Sigmoid colon (tissue), 7 donors: ENCODE measurements at places on chromosomes 5 and 9. TPM values are rescaled to one million over a fixed set of nuclear protein-coding genes. Genes with fewer than 3 reads are reported as not detected.

Gene PCDHGC3
- 47.8 TPM for total RNA-seq

Gene SCAMP1
- 36.0 TPM for total RNA-seq

Gene PAEP
- not detected for total RNA-seq

Gene CDKN2B
- 3.0 TPM for total RNA-seq

Gene CCDC152
- 0.55 TPM for total RNA-seq

Gene SPINK1
- not detected for total RNA-seq

Gene IFNA21
- not detected for total RNA-seq

Gene FCN2
- total RNA-seq: not detected

Gene UGT3A1
- total RNA-seq: not detected

Gene RNF183
- not detected for total RNA-seq

Gene PPP1R2B
- not detected for total RNA-seq

Gene ADCY2
- 4.3 TPM for total RNA-seq

Gene ENC1
- total RNA-seq: 19.9 TPM

Gene GPSM1
- total RNA-seq: 9.4 TPM

Gene CKMT2
- total RNA-seq: 2.9 TPM

Gene LEAP2
- total RNA-seq: 1.4 TPM

Gene PRR16
- 5.9 TPM for total RNA-seq

Gene SPATA31D4
- total RNA-seq: not detected

Gene PCDHGA8
- 4.4 TPM for total RNA-seq

Gene DNAI1
- total RNA-seq: under 0.01 TPM

Gene CDX1
- total RNA-seq: not detected

Gene MARCHF11
- total RNA-seq: not detected

Gene OR1J2
- total RNA-seq: not detected

Gene TAF11L5
- total RNA-seq: not detected

Gene SCGB3A2
- total RNA-seq: not detected

Gene LCN15
- total RNA-seq: not detected

Gene CSF2
- total RNA-seq: not detected

Gene HMGXB3
- 28.8 TPM for total RNA-seq

Gene CCNJL
- 0.16 TPM for total RNA-seq

Gene ZNF618
- total RNA-seq: 8.0 TPM

Gene TMEM174
- not detected for total RNA-seq

Gene CCDC192
- total RNA-seq: not detected

Gene C9orf153
- not detected for total RNA-seq

Gene TAF11L10
- not detected for total RNA-seq

Gene C6
- 1.9 TPM for total RNA-seq

Gene LHX3
- not detected for total RNA-seq

Gene BHMT
- total RNA-seq: 0.41 TPM

Gene SFXN1
- 18.1 TPM for total RNA-seq

Gene OR2Y1
- total RNA-seq: not detected

Gene ADAMTSL1
- total RNA-seq: 6.5 TPM

Gene ARID3C
- total RNA-seq: not detected

Gene TXNDC8
- total RNA-seq: not detected

Gene CENPH
- total RNA-seq: 2.1 TPM

Gene PKD2L2
- total RNA-seq: not detected

Gene GRHPR
- total RNA-seq: 151 TPM

Gene STK32A
- total RNA-seq: 5.6 TPM

Gene PCDHGB5
- total RNA-seq: 10.3 TPM

Gene LCN9
- total RNA-seq: not detected

Gene CNTFR
- total RNA-seq: 3.0 TPM

Gene FBXW5
- 153 TPM for total RNA-seq
